ENCODE measurements at places on chromosomes 7 and 10. TPM values are rescaled to one million over a fixed set of nuclear protein-coding genes. Genes with fewer than 3 reads are reported as not detected.

SPAM1 gene
- not detected for total RNA-seq

SVIL gene
- 655 TPM for total RNA-seq

ENTPD1 gene
- total RNA-seq = 6.7 TPM

UFSP1 gene
- 1.8 TPM for total RNA-seq

HTR5A gene
- not detected for total RNA-seq

TMEM72 gene
- 0.22 TPM for total RNA-seq

DNA sequence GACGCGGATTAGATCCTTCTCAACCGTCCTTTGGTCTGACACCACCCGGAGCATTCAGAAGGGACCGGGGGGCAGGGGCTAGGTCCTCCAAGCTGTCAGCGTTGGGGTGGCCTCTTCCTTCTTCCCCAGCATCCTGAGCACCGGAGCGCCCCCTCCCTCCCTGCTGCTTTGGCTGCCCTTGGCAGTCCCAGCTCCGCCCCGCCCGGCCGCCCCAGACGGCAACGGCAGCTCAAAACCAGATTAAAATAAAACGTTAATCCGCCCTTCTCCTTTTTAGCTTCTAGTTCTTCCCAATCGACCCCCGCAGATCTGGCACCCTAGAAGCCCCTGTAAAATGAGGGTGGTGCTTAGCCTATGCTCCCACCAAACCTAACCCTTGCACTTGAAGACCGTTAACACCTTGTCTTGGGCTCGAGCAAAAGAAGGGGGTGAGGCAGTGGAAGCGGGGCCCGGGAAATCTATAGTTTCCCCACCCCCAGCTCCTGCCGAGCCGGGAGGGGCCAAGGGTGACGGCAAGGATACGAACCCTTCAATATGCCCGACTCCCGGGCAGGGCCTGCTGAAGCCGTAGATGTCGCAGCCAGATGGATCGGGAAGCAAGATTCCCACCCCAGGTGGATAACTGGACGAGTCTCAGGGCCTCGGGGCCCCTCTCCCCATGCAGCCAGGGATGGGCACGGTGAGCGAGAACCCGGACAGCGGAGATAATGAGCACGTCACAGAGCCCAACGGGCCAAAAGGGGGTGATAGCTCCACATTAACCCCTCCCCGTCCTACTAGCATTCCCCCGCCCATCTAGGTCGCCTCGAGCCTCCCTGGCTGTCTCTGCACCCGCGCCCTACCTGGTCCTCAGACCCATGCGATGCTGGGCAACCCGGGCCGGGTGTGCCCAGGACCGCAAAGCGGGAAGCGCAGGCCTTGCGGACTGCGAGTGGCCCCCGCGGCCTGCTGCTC is 169.7 kb downstream of the NRF1 start:
- H3K27me3 ChIP-seq = peaks cover 100% of the 10 kb centered on the region
- H3K36me3 ChIP-seq = no peaks in the 10 kb centered on the region
- H3K27ac ChIP-seq = no peak overlapping the region
- peak overlapping the region; percentile 46 for H3K4me3 ChIP-seq
- no peak for DNase-seq

- no peak overlapping the region for H3K4me3 ChIP-seq
- no peak overlapping the region for H3K27ac ChIP-seq
- H3K27me3 ChIP-seq = no peaks in the 10 kb centered on the region
- H3K4me1 ChIP-seq = no peaks in the 10 kb centered on the region
Measured at GRCh38 chr7:131974671-131975070, 418.2 kb upstream of the PODXL start.

DNA sequence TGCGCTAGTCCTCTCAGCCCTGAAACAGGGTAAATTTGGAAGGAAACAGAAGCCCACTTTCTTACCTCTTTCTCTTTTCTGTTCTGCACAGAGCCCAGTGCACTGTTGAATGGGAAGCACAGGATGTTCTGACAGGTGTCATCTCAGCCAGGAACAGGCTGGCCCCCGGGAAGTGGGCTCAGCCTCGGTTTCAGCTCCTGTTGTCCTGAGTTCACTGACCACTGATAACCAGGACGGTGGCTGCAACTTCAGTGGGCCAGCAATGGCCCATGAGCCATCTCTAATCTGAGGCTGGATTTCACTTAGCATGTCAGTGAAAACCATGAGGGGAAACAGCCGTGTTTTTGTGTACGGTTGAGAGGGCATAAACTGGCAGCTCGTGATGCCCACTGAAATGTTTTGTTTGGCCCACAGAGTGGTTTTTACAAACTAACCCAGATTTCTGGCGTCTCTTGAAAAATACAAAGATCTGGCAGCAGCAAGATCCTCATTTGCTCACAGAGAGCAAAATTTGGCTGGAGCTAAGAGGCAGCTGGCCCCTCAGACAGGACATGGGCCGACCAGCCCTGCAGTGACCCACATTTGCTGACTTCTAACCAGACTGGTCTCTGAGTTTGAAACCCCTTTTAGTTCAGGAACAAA is 455.9 kb downstream of the PAXIP1 start:
- no peak overlapping the region for H3K27ac ChIP-seq
- no peak overlapping the region for H3K4me3 ChIP-seq
- no peaks in the 10 kb centered on the region for H3K4me1 ChIP-seq
- H3K36me3 ChIP-seq = no peaks in the 10 kb centered on the region
- DNase-seq = no peak
- H3K27me3 ChIP-seq = no peaks in the 10 kb centered on the region

DNA sequence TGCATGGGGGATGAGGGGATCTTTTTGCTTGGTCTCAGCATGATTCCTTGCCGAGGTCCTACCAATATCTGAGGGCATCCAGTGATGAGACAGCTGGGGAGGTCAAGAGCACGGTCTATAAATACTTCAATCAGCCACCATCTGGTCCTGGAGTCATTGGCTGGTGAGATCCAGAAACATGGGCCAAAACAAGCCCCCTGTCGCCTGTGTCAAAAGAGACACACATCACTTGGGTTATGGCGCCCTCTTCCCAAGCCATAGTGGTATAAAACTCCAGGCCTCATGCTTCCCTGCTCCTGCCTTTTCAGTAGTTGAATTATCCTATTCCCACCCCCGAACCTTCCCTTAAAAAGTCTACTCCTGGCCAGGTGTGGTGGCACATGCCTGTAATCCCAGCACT is 60.9 kb downstream of the SLC35B4 start:
- H3K4me1 ChIP-seq = no peaks in the 10 kb centered on the region
- DNase-seq = no peak
- no peak overlapping the region for H3K4me3 ChIP-seq
- H3K27ac ChIP-seq = no peak overlapping the region
- H3K27me3 ChIP-seq = no peaks in the 10 kb centered on the region
- no peaks in the 10 kb centered on the region for H3K36me3 ChIP-seq

- H3K36me3 ChIP-seq = no peaks in the 10 kb centered on the region
- H3K4me1 ChIP-seq = peaks cover 10% of the 10 kb centered on the region
- H3K27ac ChIP-seq = peak overlapping the region; percentile 70
- no peak for DNase-seq
- H3K4me3 ChIP-seq = no peak overlapping the region
Measured at GRCh38 chr10:51301644-51302043, 227.4 kb downstream of the PRKG1 start.

GRCh38 chr10:88389456-88389855 is 193.7 kb downstream of the RNLS start:
- peaks cover 47% of the 10 kb centered on the region for H3K4me1 ChIP-seq
- DNase-seq = peak; percentile 54
- peak overlapping the region; percentile 41 for H3K27ac ChIP-seq
- H3K36me3 ChIP-seq = no peaks in the 10 kb centered on the region
- no peaks in the 10 kb centered on the region for H3K27me3 ChIP-seq

- peak overlapping the region; percentile 29 for H3K4me3 ChIP-seq
- H3K4me1 ChIP-seq = peaks cover 4% of the 10 kb centered on the region
- no peaks in the 10 kb centered on the region for H3K36me3 ChIP-seq
- H3K27me3 ChIP-seq = peaks cover 53% of the 10 kb centered on the region
Measured at GRCh38 chr7:128915271-128915819, 4.8 kb upstream of the KCP start.

DNA sequence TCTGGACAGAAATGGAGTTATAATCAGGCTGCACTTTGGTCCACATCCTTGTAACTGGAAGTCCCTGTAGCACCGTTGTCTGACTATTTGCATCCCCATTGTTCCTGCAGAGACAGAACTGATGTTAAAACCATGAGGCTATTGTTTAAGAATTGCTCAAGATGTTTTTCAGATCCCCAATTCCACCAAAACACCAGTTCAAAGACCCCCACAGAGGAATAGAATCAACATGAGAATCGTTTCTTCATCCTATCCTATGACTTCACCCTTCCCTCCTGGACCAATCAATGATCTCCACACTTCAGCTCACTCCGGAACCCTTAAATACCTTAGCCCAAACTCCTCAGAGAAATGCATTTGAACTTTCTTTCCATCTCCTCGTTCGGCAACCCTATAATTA is 57.1 kb upstream of the GRID1 start:
- H3K36me3 ChIP-seq = no peaks in the 10 kb centered on the region
- no peak for DNase-seq
- H3K27me3 ChIP-seq = no peaks in the 10 kb centered on the region
- no peak overlapping the region for H3K4me3 ChIP-seq

GRCh38 chr10:121754666-121755065 is 156.4 kb upstream of the FGFR2 start:
- H3K27me3 ChIP-seq = no peaks in the 10 kb centered on the region
- DNase-seq = no peak
- no peak overlapping the region for H3K27ac ChIP-seq
- peaks cover 10% of the 10 kb centered on the region for H3K4me1 ChIP-seq

DNA sequence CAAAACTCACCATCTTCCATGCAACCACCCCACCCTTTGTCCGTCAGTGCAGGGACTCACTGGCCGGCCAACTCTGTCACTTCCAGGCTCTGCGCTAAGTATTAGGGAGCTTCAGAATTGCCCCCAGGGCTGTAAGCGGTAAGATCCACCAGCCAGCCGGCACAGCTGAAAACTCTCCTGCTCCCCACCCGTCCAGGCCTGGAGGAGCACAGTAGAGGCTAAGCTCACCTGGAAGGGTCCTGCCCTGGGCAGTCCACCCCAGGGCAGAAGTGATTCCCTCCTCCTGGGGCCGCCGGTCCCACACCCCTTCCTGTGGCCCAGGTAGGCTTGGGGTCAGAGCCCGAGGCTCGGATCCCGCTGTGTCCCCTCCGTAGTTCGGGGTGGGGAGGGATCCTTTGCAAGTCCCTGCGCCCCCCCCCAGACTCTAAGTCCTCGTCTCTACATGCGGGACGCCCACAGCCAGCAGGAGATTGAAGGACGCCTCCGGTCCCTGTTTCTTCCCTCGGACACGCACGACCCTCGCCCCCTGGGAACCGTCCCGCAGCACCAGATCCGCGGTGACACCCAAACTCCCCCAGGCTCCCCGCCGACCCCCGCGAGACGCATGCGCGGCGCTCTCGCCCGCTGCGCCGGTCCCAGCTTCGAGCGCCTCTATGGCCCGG is 138.9 kb downstream of the ARHGAP22 start:
- peak overlapping the region; percentile 76 for H3K27ac ChIP-seq
- peaks cover 7% of the 10 kb centered on the region for H3K27me3 ChIP-seq
- H3K4me1 ChIP-seq = peaks cover 47% of the 10 kb centered on the region
- no peaks in the 10 kb centered on the region for H3K36me3 ChIP-seq
- peak overlapping the region; percentile 20 for H3K4me3 ChIP-seq

GRCh38 chr10:79162861-79163665 is 94.3 kb downstream of the ZMIZ1 start:
- no peaks in the 10 kb centered on the region for H3K27me3 ChIP-seq

DNA sequence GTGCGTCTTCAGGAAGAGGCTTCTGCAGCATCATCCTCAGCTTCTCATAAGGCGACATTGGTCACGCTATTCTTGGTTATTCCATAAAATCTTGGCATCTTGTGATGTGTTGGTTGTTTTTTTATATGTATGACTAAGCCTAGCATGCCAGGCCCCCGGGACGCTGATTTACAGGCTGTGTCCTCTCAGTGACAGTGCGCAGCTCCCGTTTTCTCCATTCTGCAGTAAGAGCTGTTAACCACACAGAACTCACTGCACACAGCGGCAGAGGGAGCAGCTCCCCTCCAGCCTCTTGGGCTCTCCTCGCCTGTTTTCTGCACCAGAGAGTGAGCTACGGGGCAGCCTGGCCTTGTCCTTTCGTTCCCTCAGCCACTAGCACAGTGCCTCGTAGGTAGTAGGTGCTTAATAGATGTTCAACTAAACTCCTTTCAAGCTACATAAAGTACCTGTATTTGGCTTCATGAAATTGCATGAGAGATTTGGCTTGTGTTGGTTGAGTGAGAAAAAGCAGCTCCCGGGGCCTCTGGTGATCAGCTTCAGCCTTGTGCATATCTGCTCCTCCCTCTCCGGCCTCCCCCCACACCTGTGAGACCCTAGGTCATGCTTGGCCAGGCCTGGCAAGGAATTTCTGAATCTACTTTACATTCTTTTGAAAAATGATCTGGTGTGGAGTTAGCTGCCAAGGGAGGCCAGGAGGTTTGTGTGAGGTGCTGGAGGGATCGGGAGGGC is 116.2 kb downstream of the WDR37 start:
- H3K27ac ChIP-seq = no peak overlapping the region
- no peak overlapping the region for H3K4me3 ChIP-seq
- H3K4me1 ChIP-seq = no peaks in the 10 kb centered on the region

- no peak overlapping the region for H3K27ac ChIP-seq
- H3K27me3 ChIP-seq = peaks cover 47% of the 10 kb centered on the region
- H3K4me1 ChIP-seq = no peaks in the 10 kb centered on the region
- DNase-seq = no peak
- no peaks in the 10 kb centered on the region for H3K36me3 ChIP-seq
- H3K4me3 ChIP-seq = no peak overlapping the region
Measured at GRCh38 chr7:100642534-100642907, 1.2 kb upstream of the TFR2 start.

- no peak for DNase-seq
- H3K4me1 ChIP-seq = no peaks in the 10 kb centered on the region
- H3K4me3 ChIP-seq = no peak overlapping the region
- H3K36me3 ChIP-seq = no peaks in the 10 kb centered on the region
- H3K27ac ChIP-seq = no peak overlapping the region
Measured at GRCh38 chr10:110434489-110435096, 63.1 kb upstream of the DUSP5 start.

DNA sequence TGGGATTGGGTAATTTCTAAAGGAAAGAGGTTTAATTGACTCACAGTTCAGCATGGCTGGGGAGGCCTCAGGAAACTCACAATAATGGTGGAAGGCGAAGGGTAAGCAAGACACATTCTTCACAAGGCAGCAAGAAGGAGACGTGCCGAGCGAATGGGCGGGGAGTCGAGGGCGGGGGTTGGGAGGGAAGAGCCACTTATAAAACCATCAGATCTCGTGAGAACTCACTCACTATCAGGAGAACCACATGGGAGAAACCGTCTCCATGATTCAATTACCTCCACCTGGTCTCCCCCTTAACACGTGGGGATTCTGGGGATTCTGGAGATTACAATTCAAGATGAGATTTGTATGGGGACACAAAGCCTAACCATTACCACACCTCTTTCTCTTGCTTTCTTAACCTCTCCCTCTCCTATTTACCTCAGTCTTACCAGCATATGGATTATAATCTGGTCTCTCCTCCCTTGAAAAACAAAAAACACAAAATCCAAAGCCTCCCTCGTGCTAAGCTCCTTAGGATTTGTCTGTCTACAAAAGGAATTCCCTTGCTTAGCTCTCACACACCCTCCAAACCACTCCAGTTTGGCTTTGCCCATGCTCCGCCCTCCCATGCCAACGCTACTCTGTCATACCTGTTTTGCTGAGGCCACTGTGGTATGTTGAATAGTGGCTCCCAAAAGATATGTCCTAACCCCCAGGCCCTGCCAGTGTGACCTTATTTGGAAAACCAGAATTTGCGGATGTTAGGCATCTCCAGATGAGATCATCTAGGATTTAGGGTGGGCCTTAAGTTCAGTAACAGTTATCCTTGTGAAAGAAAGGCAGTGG is 19.6 kb upstream of the EFCAB10 start:
- no peak for DNase-seq
- H3K27me3 ChIP-seq = peaks cover 6% of the 10 kb centered on the region
- no peak overlapping the region for H3K27ac ChIP-seq

- no peak overlapping the region for H3K4me3 ChIP-seq
- H3K27ac ChIP-seq = no peak overlapping the region
Measured at GRCh38 chr10:33133557-33133956, 175.5 kb upstream of the ITGB1 start.

Data from heart right ventricle (tissue), 16 donors.